NCI-H1930 (cell line): ENCODE measurements at places on chromosomes 5 and 9.

GRCh38 chr5:158718738-158719505, 380.8 kb downstream of the EBF1 start:
- DNase-seq = no peak

GRCh38 chr9:36950389-36950788, 83.7 kb downstream of the PAX5 start:
- DNase-seq = no peak

- DNase-seq = no peak
These were observed 26.8 kb downstream of the BARHL1 start for GRCh38 chr9:132609184-132609583.

- DNase-seq = no peak
These were observed 19.4 kb downstream of the NTRK2 start for GRCh38 chr9:84688956-84689355.

DNA sequence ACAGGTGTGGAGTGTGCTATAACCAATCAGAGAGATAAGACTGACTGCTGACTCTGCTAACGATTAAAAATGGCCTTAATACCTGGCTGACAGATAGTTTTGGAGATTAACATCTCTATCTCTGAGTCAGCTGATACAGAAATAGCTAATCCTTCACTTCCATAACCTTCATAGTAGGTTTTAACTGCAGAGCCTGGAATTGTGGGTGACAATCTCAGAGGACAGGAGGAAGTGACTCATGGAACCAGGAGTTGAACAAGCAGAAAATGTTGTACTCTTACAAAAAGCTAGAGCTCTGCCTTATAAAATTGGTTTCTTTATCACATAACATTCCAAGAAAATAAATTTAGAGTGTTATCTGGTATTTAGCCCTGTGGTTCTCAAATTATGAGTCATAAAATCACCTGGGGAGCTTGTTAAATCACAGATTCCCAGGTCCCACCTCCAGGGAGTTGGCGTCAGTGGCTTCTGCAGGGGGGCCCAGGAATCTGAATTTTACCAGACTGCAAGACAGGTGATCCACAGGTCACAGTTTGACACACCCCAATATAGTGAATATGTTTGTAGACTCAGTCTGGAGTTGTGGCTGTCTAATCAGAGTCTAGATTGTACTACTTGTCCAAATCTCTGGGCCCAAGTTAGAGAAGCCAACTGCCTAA, 44.4 kb upstream of the AFAP1L1 start:
- DNase-seq = no peak

- peak; percentile 18 for DNase-seq
These were observed 21.2 kb downstream of the DYNC2I2 start for GRCh38 chr9:128635266-128636023.

DNA sequence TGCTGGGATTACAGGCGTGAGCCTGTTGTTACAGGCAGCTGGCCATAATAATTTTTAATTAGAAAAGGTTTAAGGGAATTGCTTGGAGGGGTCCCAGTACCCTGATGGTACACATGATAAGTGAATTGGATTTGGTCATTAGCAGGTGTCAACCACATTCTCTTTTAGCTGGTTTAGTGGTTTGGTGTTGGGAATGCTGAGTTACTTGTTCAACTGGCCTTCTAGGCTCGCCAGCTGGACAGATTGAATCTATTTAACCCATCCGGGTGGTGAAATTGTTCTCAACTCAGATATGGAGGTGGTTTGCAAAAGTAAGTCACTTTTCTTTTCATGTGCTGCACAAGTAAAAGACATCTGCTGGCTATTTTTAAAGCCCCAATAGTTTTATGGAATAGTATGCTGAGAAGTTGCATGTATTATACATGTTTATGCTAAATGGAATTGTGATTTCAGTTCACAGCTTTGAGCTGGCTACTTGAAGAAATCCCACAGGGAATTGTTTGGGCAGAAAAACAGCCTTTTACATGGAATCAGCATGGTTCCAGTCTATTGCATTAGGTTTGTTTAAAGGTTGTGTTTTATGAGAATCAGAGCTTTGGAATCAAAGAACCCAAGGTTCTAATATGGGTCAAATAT, 149.8 kb upstream of the SLC28A3 start:
- DNase-seq = no peak

GRCh38 chr5:152285764-152286163, 119.3 kb downstream of the NMUR2 start:
- DNase-seq = no peak

- no peak for DNase-seq
These were observed 21.1 kb downstream of the PSMB7 start for GRCh38 chr9:124394167-124394566.

DNA sequence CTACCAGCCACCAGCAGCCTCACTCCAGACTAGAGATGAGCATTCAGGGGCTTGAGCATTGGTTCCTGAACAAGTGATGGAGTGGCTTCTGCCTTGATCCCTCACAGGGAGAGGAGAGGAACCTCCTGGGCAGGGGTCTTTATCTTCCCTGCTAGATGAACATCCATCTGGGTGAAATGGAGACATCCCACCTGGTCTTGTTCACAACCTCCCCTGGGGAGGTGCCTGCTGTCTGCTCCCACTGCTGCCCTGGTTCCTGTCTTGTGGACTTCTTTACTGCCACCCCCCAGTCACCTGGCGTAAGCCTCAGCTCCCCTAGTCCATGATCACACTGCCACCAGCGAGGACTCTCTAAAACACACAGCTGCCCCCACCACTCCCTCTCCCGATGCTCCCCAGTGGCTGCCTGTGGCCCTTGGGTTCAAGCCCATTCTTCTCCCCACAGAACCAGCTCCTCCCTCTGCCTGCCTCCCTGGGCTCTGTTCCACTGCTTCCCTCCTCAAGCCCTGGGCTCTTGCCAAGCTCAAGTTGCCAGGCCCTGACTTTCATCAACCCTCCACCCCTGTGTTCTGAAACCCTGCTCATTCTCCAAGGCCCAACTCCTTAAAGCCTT, 51.5 kb downstream of the COL15A1 start:
- no peak for DNase-seq

DNA sequence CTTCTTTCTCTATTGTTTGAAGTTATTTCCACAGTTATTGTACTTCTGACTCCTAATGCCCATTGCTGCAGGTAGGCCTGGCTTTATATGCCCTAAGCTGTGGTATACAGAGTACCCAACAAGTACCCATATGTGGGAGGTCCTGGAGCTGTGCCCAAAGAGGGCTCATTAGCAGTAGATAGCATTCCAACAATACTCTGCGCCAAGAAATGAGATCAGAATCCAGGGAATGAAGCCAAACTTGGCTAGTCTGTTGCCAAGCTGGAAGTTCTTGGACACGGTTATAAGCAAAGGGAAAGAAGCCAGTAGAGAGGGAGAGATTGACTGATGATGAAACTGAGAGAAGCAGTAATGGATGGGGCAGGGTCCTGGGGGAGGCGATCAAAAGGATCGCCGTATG, 29.7 kb upstream of the FAM169A start:
- DNase-seq = no peak

DNA sequence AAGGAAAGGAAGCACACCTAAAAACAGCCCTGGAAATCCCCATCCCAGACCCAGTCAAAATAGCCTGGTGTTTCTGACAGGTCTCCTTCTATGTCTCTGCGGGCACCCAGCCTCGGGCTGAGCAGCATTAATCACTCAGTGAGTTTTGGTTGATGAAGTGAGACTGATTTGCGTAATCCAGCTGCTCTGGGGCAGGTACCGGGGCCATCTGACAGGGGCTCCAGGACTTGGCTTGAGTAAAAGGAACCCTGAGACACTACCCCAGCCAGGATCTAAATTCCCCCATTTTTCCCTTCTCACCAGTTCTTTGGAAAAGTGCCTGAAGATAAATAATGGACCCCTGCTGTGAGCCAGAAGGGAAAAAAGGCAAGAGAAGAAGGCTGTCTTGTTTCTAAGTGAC, 596 bp downstream of the SLC28A3 start:
- DNase-seq = no peak

GRCh38 chr9:20808002-20808401, 123.9 kb downstream of the FOCAD start:
- no peak for DNase-seq

- no peak for DNase-seq
These were observed 266.8 kb downstream of the CRB2 start for GRCh38 chr9:123622711-123623241.

DNA sequence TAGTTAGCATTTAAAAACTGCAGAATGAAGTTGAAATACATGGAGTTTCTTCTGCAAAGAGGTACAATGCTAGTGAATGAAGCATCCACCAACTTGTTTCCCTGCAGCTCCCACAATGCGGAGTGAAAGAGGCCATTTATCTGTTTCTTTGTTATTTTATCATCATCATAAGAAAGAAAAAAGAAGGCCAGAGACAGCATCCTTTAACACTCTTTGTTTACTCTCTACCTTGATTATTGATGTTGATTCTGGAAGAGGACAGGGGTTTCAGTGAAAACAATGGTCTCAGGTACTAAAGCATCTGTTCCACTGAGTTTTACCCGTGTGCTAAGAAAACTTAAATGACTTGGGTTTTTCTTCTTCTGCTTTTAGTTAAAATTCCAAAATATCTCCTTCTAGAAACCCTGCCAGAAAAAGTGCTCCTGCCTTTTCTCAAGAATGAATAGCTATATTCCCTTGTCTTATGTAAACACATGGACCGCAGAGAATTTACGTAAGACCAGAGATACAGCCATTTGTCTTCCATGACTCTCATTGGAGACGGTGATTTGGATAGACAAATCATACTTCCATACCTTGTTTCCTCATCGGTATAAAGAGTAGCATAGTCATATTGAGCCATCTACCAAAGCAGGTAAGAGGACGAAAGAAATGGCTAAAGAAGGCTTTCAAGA, 81.1 kb downstream of the EFNA5 start:
- DNase-seq = no peak

GRCh38 chr5:165305596-165305995, 1800.2 kb downstream of the MAT2B start:
- no peak for DNase-seq

- no peak for DNase-seq
These were observed 757.4 kb downstream of the PTPRD start for GRCh38 chr9:9855177-9856078.

GRCh38 chr5:78594610-78595457, 53.7 kb downstream of the LHFPL2 start:
- no peak for DNase-seq

- no peak for DNase-seq
These were observed 10.9 kb upstream of the SLC25A51 start for GRCh38 chr9:37914701-37915358.

GRCh38 chr5:107254214-107254901, 416.4 kb downstream of the EFNA5 start:
- DNase-seq = no peak

DNA sequence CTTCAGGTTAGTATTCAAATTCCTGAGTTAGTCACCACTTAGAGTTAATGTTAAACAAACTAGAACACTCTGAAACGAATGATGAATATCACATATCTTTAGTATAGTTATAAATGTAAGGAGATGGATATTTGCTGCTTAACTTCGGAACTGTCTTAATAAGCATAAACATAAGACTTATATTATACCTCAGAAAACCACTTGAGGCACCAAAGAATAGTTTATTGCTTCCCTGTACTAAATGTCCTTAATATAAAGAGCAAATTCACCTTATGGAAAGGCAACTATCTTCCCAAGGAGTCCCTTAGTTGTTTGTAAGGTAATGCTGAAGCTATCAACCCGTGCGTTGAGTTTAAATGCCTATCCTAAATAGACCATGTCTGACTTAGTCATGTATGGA, 300.0 kb upstream of the ADAMTSL1 start:
- no peak for DNase-seq

DNA sequence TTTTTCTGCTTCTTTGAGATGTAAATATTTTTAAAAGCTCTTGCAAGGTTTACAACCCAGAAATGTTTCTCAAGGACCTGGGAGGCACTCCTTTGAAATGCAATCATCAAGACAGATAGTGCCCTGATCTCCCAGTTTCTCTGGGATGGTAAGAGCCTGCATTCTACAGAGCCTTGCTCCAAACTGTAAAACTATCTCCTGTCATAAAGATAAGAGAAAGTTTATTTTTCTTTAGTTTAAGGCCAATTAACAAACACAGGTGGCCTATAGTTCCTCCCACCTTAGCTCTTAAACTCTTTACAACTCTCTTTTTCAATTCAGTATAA, 1231.1 kb upstream of the NUDT12 start:
- DNase-seq = no peak

DNA sequence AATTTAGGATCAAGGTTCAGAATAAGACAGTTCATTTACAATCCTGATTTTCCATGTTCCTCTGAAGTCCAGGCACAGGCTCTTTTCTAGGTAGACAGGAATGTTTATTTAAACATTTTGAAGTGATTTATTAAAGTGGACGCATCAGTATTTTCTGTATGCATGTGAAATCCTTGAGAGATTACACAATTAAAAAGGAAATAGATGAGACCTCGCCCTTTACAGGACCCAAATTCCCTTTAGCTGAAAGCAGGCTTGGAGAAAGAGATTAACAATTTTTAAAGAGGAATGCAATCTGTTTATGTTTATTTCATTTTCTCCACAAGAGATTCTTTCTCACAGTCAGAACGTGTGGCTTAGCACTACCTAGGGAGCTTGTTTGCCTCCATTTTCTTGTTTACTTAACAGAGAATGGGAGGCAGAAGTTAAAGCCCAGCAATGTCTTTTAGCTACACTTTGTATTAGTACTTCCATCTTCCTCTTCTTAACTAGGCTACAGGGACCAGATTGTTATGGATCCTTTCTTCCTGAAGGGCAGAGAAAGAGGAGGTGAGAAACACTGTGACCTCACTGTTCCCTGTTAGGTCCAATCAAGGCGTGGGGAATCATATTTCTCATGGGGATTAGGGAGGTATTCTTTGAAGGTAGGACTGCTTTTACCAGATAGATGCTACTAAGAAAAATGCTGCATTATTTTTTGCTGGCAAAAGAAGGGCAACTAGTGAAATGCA, 416.0 kb downstream of the SH3GL2 start:
- no peak for DNase-seq

- no peak for DNase-seq
These were observed 613.5 kb downstream of the PDE4D start for GRCh38 chr5:59279979-59280378.

DNA sequence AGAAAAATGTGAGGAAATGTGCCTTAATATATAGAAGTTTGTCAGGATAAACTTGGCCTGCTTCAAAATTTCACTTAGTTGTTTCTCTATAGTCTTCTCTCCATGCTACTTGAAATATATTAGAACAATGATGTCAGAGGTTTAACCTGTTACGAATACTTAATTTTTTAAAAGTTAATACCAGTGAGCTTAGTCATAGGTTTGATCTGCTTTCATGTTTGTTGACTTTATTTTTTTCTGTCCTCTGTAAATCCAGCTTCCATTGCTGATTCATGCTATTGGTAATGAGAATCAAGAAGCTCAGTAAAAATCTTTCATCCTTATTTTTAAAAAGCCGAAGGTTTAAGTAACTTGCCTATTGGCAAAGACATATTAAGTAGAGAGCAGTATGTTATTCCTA, 27.9 kb downstream of the BDP1 start:
- no peak for DNase-seq

- DNase-seq = no peak
These were observed 2115.0 kb downstream of the MAT2B start for GRCh38 chr5:165620394-165620793.
